ENCODE measurements at places on chromosomes 3 and 15.

- no peak for DNase-seq
Measured at GRCh38 chr3:40432793-40433192, 24.3 kb upstream of the RPL14 start.

DNA sequence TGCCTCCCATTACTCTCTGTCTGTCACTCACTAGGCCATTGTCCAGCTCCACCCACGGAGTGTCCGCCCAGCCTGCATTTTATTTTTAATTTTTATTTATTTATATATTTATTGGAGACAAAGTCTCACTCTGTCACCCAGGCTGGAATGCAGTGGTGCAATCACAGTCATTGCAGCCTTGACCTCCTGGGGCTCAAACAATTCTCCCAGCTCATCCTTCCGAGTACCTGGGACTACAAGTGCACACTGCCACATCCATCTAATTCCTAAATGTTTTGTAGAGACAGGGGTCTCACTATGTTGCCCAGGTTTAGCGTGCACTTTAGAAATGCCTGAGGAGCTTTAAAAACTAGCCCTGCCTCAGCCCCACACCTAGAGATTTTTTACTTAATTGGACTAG, 141.5 kb downstream of the LIPC start:
- DNase-seq: no peak

DNA sequence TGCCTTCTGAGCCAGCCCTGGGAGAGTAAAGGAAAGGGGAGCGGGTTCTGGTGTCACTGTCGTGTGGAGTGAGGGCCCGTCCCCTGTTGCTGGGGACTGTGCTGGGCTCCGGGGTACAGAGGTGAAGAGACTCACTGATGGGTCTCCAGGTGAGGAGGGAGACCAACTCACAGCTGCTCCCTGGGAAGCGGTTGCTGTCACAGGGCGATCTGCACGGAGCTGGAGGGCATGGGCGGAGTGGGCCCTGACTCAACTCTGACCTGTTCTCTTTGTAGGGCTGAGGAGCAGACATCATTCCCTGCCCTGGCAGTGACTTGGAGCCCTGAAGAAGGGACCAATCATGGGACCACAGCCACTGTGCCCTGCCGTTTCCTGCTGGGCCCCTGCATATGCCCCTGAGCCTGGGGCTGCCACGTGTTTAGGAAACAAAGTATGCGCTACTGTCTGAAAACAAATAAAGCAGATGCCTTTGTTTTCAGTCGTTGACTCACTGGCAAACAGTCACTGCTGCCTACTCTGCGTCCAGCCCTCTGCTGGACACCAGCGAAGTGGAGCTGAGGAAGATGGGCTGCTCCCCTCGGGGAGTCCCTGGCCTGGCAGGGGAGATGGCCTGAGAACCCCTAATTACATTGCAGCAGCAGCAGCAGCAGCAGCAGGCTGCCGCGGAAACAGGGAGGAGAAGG, 22.9 kb upstream of the PLXNA1 start:
- DNase-seq: peak; percentile 36

- no peak for DNase-seq
Measured at GRCh38 chr3:139473155-139473771, 3.1 kb downstream of the RBP2 start.

DNA sequence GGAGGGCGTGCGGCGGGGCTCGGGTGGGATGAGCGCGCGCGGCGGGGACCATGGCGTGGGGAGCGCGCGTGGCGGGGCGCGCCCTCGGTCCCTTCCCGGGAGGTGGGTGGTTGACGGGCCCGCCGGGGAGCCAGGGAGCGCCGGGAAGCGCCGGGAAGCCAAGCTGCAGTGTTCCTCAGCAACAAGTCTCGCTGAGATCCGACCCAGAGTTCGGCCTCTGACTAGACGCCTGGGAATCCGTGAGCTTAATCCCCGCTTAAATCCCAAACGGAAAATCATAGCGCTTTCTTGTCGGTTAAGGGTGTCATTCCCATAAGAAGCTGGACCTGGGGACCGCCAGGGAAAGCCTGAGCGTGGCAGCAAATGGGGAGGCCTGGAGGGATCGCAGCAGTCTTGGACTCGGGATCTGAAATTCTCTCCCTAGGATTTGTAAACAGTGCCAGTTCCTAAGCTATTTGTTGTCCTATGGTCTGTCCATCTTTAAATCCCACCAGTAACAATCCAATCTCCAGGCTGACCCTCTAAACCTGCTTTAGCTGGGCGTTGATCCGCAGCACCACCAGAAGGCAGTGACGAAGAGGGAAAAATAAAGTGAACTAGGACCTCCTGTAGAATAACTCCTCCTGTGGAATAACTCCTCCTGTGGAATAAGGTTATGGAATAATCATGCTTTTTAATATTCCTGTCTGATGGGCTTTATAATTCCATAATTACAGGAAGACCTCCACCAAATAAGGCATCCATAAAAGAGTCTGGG, 570 bp upstream of the NEDD4 start:
- no peak for DNase-seq

GRCh38 chr3:46639221-46639620, 26.9 kb downstream of the FAM240A start:
- no peak for DNase-seq

DNA sequence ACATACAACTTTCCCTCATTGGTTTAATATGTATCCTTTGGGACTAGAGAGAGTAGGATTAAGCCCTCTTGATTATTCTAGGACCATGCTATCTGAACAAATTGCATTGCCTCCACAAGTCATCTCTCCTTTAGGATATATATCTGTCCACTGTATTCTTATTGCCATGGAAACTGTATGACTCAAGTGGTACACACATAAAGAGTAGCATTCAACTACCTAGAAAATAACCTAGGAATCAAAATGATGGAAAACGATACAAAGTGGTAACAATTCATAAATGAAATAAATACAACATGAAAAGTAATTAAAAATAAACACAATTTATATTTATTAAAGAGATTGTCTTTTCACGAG, 212.1 kb upstream of the P2RY1 start:
- DNase-seq: no peak

DNA sequence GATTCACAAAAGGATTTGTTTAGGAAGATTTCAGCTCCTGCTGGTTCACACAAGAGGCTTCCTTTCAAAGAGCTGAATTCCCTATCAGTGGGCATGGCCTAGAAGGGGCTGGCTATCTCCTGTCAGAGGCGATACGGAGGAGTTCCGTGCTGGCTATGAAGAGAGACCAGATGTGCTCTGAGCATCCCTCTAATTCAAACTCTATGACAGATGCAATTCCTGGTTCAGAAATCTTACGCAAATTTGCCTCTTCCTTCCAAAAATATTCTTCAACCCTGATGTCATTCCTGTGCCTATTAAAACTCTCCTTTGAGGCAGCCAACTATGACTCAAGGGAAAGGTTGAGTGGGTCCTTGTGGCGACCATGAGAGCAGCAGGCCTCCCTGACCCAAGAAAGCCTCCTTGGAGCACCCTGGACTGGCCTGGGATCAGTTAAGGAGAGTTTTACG, 139.3 kb upstream of the HES1 start:
- DNase-seq: no peak

DNA sequence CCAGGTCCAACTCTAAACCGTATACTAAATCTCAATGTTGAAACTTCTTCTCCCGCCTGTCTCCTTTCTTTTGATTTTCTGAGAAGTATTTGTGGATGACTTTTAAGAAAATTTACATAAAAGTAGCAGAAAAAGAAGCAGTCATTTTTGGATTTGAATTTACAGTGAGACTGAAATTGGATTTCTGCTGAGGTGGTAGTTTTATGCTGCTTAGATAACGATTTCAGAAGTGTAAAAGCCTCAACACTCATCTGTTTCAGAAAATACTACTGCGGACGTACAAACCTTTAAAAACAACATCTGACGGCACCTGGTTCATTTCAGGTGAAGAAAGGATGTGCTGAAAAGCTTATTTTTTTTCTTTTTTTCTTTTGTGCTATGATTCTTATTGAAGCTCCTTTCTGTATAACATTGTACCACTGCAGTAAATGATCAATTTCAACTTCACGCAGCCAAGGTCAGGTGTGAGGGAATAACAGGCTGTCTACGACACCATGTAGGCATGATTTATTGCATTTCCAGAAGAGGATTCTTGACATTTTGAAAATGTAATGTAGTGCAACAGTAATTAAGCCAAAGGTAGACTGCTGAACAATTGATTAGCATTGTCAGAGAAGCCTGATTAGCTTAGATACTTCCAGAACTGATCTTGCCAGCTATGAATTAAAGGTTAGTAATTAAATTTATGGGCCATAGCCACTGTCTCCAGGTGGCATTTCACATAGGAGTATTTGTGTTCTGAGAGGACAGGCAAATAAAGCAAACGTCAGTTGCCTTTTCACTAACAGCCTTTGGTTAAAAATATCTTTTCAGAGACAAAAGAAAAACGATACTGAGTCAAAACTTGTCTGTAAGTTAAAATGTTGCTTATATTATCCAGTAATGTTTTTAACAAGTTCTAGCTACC, 134.6 kb upstream of the KBTBD8 start:
- no peak for DNase-seq

DNA sequence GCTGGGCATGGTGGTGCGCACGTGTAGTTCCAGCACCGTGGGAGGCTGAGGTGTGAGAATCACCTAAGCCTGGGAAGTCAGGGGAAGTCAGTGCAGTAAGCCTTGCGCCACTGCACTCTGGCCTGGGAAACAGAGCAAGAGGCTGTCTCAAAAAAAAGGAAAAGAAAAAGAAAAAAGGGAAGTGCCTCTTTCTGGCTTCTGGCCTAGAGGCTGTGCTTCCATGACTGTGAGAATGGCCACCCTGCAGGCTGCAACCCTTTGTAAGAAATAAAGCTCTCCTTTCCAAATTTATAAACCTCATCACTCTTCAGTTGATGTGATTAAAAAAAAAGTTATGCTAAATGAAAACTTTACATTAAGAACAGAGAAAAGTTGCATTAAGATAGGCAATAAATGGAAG, 774.3 kb downstream of the TUSC7 start:
- DNase-seq: no peak

DNA sequence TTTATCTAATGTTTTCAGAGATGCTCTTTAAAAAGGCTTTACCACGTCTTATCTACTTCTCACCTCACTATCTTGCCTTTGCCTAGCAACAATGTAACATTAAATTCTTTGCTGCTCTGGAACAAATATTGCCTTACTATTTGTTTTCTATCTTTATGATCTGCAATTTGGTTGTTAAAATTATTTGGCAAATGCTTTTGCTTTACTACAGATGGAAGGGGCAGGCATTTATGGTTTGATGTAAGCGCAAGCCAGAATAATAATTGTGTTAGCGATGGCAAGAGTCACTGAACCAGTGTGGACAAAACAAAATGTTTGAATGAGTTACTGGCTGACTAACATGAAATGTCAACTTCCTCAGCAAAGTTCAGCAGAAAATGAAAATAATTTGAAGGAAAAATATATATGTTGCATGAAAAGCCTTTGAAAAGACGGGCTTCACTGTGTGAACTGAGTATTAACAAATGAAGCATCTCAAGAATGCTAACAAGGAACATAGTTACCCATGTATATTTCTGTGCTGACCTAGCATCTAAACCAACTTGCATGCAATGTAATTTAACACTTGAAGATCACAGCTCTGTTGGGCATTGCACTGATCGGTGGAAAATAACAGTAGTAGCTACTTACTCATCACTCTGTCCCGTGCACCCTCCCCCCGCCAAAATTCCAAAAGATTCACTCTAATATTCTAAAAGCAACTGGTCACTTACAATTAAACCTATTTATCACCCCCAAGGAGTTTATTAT, 454.0 kb upstream of the ARHGEF26 start:
- DNase-seq: no peak

DNA sequence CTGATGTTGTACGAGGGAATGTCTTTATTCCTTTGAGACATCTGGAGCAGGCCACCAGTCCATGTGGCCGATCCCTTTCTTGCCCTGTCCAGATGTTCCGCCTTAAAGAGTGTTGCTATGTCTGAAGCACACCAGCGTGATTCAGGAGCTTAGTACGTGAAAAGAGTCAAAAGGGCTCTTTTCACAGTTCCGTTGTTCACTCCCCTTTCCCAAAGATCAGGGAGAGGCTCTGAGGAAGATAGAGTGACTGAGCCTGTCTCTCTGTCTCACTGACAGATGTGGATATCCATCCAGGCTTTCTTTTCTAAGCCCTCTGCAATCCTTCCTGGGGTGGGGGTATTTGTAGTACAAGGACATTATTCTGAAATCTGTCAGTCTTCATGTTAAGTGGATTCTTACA, 262.5 kb upstream of the LRTM1 start:
- DNase-seq: no peak

DNA sequence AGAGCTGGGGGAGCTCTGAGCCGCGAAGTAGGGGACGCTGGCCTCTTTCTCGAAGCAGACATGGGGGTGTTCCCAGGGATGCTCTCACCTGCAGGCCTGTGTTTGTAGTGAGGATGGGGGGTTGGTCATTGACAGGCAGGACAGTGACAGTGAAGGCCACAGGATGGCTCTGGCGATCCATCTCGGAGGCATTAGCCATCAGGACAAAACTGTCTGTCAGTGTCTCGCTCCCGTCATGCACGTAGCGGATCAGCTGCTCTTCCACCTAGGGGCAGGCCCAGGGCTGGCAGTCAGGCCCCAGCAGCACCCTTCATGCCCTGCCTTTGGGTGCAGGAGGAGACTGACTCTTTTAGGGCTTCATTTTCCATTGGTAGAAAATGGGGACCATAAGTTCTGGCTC, 28.0 kb downstream of the CSPG4 start:
- DNase-seq: no peak

DNA sequence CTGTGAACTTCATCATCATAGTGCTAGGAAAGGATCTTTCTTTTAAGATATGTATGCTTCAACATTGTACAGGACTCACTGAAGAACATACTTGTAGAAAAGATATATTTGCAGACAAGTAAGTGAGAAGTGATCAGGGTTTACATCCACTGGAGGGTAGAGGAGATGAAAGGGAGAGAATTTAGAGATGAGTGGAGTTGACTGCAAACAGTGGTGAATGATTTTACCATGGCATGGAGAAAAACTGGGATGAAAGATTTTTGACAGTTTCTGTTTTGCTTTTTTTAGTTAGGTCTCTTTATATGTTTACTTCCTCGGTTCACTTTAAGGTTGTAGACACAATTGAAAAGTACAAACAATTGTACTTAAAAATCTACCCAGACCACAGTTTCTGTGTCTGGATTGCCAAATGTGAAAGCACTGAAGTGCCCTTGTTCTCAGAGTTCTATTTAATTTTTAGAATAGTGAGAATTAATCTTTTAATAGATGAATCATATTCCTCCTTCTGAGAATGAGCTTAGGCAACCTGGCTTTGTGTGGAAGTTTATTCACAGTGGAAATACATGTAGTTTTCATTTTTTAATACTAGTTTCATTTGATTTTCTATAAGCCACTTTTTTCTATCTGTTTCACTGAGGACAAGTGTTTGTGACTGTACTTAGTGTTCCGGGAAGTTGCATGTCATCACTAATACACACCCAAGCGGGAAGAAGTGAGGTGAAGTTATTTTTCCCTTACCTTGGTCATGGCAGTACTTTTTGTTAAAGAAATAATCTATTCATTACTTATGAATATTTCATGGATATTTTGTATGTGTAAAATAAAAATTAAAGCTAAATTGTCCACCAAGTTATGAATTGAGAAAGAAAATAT, 1.8 kb upstream of the GPR171 start:
- DNase-seq: no peak

DNA sequence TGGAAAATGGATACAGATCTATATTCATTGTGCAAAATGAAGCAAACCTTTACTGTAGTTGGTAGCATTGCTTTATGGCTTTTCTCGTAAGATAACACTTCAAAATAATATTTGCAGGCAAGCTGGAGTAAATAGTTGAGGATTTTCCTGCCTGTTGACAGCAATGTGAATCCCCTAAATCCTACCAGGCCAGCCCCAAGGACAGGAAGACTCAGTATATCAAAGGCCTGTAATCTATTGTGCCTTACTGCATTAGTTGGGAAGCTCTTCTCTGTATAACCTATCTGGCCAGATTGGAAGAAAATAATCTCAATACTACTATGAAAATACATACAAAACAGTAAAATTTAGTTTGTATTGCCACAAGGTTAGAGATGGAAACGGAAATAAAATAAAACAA, 4.6 kb upstream of the GMNC start:
- DNase-seq: no peak
